HCT116 (cell line): ENCODE measurements at places on chromosomes 16 and 17.
A peak's percentile ranks its signal among the peaks of the same experiment; 100 is the strongest.

GRCh38 chr17:75476271-75476671 lies 19.8 kb downstream of the TMEM94 start:
- no peak for DNase-seq

- peak; percentile 12 for DNase-seq
Measured at GRCh38 chr16:14249291-14250032, 178.3 kb downstream of the MRTFB start.

DNA sequence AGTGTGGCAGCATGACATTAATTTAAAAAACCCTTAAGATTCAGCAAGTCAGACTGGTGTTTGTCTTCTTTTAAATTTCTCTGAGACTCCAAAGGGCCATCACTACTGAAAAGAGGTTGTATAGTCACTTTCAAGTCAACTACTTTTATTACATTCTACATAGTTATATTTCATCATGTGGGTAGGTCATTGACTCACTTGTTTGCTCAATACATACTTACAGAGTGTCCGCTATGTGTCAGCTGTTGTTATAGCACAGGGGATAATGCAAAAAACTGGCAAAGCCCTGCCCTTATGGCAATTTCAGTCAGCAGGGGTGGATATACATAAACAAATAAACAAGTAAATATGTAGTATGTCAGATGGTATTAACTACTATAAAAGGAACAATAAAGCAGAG lies 2.5 kb upstream of the MYH4 start:
- no peak for DNase-seq

GRCh38 chr17:42334677-42335076 lies 46.4 kb downstream of the STAT5A start:
- DNase-seq: no peak
